ENCODE measurements at places on chromosomes 13 and 19.
A peak's percentile ranks its signal among the peaks of the same experiment; 100 is the strongest.

GRCh38 chr19:53409505-53410204 lies 14.7 kb downstream of the ZNF765 start:
- DNase-seq = no peak

GRCh38 chr13:30819136-30819888 lies 84.0 kb downstream of the ALOX5AP start:
- no peak for DNase-seq

GRCh38 chr19:39500543-39500942 lies 1.8 kb downstream of the DLL3 start:
- no peak for DNase-seq

GRCh38 chr19:12766051-12766521 lies 9.3 kb downstream of the HOOK2 start:
- peak; percentile 83 for DNase-seq

- no peak for DNase-seq
Observed at GRCh38 chr19:15923702-15924101, 10.6 kb downstream of the CYP4F11 start.

DNA sequence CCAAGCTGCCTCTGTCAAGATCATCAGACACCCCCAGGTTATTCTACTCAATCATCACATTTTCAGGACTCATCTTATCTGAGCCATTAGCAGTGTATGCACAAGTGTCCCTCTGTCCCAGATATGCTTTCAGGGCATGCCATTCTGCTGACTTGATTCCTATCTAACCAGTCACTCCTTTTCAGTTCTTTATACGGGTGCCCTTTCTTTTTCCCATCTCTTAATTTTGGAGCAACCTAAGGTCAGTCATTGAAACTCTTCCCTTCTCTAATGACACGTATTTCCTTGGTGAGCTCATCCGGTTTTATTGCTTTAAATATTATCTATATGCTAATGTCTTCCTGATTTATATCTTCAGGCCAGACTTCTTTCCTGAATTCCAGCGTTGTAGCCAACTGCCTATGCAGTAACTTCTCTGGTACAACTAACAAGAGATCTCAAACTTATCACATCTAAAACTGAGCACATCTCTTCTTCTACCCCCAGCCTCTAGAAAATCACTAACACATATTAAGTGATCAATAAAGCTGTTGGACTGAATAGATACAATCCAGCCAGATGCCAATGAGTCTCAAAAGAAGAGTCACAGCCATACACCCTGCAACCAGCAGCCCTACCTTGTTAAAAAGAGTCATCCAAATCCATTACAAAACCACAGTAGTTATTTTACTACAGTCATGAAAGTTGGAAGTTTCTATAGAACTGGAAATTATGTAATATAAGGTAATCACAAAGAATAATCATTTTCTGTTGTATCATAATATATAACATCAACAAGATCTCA lies 58.8 kb downstream of the DCLK1 start:
- DNase-seq = no peak

GRCh38 chr13:41631296-41631965 lies 174.1 kb downstream of the RGCC start:
- DNase-seq = no peak

- no peak for DNase-seq
Observed at GRCh38 chr19:52464798-52465470, 11.6 kb downstream of the ZNF578 start.

DNA sequence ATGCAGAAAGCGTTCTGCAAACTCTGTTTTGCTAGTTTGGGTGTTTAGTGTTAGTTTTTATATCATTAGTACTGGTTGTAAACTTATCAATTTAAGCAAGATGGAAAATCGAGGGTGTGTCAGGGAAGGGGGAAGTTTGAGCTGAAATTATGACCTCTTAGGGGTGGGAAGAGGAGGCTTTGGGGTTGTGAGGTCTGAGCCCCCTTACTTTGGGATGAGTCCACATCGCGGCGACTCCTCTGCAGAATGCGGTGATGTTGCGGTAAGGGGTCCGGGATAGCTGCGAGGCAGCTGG lies 743 bp upstream of the NDUFS7 start:
- no peak for DNase-seq

DNA sequence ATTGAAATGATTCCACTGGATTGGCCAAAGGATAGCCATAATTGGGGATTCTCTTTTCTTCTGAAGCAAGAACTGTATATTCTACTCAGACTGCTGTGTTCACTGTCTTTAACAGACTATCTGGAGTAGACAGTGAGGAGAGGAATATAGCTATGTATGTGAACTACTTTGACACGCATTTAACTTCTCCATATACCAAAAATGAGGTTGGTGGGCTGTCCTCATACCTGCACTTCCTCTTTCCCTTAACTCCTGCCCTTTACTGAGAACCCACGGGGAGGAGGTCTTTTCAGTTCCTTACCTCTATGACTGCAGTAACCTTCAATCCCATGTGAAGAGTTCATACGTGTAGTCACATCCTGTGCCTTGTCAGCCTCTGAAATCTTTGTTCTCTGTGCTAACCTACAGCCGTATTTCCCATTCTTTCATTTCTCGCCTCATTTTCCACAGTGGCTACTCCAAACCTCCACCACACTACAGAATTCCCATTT lies 305.8 kb downstream of the MTUS2 start:
- peak; percentile 34 for DNase-seq

- no peak for DNase-seq
Observed at GRCh38 chr19:30898353-30899103, 450.7 kb downstream of the TSHZ3 start.

DNA sequence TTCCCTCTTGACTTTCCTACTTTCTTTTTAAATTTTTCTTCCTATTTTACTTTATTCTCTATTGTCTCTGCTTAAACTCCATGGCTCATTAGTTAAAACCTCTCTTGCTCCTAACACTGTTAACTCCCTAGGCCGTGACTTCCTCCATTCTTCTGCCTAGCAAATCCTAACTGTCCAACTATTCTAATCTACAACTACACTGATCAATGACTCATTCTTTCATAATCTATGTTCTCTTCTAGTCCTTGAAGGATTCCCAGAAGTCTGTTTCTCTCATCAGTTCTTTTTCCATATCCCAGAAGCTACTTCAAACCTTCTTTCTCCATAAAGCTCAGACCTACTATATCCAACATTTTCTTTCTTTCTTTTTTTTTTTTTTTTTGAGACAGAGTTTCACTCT lies 66.9 kb downstream of the MICU2 start:
- DNase-seq = no peak

- peak; percentile 10 for DNase-seq
Observed at GRCh38 chr19:17807731-17808316, 12.9 kb downstream of the B3GNT3 start.

DNA sequence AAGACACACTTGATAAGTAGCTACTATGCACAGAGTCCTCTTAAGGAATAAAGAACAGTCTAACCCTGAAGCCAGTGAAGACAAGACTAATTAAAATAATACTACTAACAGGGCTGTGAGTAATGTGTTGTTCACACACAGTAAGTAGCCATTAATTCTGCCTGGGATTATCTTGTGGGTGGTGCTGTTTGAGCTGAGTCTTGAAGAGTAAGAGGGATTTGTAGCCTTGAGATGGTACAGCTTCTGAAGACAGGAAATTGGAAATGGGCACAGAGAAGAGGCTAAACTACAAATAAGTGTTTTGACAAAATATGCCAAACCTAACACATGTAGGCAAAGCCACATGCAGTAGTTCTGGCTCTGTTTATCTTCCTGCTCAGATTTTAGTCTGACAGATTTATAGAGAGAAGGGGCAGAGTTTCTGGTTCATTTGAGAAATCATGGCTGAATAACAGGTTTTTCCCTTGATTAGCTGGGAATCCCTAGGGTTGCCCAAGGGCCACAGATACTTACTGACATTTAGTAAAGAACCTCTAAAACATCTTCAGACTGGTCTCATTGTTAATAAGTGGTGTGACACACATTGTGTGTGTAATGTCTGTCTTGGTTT lies 38.0 kb downstream of the ITGBL1 start:
- DNase-seq = no peak

- no peak for DNase-seq
Observed at GRCh38 chr13:98626298-98626935, 49.5 kb upstream of the STK24 start.

DNA sequence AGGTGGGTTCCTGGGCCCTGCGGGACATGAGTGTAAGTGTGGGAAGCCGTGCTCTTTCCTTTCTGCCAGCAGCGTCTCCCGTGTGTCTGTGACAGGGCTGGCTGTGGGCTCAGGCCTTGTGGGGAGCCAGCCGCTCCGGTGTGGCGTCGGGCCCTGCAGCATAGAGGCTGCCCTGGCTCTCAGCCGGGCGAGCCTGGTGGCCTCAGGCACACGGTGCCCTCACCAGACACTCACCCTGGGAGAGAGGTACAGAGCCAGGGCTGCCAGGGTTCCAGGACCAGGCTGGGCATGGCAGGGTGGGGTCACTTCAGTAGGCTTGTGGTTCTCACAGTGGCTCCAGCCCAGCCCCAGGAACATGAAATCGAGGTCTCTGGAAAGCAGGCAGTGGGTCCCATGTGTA lies 324.8 kb downstream of the TEX29 start:
- no peak for DNase-seq

GRCh38 chr13:97905517-97905916 lies 48.0 kb upstream of the IPO5 start:
- DNase-seq = no peak

- no peak for DNase-seq
Observed at GRCh38 chr19:15244106-15244803, 12.0 kb upstream of the EPHX3 start.

DNA sequence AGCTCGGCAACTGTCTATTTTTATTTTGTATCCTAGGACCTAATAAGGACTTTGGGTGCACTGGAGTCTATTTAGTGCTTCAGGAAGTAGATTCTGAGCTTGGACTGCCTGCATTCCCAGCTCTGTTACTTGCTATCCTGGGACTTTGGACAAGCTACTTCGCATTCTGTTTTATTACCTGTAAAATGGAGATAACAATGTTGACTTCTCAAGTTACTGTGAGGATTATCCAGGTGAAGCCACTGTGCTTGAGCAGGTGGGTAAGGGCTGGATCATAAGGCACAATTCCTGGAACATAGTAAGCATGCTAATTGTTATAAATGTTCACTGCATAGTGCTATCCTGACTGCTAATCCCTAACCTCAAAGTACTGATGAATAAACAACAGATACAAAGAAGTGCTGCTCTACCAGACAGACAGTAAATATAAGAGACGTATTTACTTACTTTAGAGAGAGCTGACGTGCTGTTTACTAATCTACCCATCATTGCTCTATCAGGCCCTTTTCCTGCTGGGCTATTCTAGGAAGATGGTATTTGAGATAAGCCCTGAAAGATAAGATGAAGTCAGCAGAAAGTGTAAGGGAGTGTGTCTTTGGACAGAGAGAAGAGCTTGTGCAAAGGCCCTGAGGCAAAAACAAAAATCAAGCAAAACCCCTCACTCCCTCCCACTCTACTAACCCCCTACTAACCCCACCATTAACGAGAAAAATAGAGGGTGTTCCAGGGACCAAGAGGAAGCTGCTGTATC lies 50.8 kb upstream of the FLT1 start:
- DNase-seq = no peak

DNA sequence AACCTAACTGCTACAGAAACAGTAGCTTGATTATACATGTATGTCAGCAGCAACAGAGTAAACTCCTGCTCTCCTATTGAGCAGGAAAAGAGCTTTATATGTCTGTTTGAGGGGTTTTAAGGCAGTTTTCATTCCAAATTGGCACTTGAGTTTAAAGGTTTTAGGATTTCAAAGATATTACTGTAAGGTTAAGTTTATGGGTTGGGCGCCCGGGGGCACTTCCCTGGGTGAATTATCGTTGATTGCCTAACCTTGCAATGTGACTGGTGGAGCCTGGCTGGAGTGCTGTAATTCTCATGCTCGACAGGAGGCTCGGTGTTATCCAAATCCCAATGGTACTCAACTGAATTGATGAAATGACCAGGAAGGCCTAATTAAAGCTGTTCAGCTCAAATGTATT lies 1586.1 kb downstream of the OLFM4 start:
- no peak for DNase-seq

GRCh38 chr13:109655206-109655600 lies 131.2 kb downstream of the IRS2 start:
- DNase-seq = no peak

GRCh38 chr19:5257155-5258045 lies 83.2 kb downstream of the PTPRS start:
- DNase-seq = no peak

DNA sequence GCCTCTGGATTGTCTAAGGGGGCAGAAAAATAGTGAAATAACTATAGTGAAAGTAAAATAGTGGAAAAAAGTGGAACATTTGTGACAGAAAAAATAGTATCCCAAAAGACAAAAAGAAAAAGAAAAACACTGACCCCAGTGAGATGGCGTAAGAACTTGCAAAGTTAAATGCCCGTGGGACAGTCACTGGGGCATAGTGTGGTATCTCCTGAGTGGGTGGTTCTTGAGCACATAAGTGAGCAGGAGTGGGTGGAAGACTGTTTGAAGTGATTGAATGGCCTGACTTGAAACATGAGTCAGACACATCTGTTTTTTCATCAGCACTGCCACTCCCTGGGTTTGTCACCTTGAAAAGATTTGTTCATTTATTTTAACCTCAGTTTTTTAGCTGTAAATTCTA lies 2.5 kb downstream of the ZNF430 start:
- DNase-seq = peak; percentile 53

DNA sequence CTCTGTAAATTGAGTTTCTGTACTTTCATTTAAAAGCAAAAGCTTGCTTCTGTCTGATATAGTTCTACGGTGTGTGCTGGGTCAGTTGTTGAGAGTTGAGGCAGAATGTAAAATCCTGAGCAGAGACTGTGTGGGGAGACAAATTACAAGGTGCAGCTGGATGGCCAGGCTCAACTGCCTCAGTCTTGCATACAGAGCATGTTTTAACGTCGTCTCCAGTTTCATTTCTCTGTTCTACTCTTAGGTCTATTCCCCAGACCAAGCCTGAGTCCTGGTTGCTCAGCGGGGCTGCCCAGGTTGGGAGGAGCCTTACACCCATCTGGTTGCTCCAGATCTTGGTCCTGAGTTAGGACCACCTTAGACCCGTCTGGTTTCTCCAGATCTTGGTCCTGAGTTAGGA lies 54.4 kb upstream of the MEDAG start:
- DNase-seq = no peak

DNA sequence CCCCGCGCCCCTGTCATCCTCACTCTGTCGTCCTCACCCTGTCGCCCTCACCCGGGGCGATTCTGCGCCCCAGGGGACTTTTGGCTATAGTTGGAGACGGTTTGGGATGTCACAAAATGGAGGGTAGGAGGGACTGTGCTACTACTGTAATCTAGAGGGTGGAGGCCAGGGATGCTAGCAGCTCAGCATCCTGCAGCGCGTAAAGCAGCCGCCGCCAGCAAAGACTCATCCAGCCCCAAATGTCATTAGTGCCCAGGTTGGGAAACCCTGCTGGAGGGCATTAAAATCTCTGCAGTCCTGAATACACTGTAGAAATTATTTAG lies 362 bp downstream of the ZNF557 start:
- peak; percentile 9 for DNase-seq

- no peak for DNase-seq
Observed at GRCh38 chr19:35037716-35038622, 3.6 kb upstream of the HPN start.

- no peak for DNase-seq
Observed at GRCh38 chr19:281156-281853, 9.9 kb downstream of the PLPP2 start.

DNA sequence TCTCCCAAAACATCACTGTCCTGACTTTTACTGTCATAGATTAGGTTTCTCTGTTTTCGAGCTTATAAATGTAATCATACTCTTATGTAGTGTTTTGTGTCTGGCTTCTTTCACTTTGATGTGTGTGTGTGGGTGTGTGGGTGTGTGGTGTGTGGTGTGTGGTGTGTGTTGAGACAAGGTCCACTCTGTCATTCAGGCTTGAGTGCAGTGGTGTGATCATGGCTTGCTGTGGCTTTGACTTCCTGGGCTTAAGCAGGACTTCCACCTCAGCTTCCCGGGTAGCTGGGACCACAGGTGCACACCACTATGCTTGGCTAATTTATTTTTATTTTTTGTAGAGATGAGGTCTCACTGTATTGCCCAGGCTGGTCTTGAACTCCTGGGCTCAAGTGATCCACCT lies 59.6 kb downstream of the PDS5B start:
- peak; percentile 16 for DNase-seq

All from CD4-positive, alpha-beta T cell treated with Interleukin-2 at 100 ng/mL for 4 hours (primary cell).